ENCODE measurements at places on chromosomes 7 and 10.

GRCh38 chr7:118245267-118246040 lies 20.9 kb downstream of the ANKRD7 start:
- no peak overlapping the region for H3K4me3 ChIP-seq
- no peak overlapping the region for H3K27ac ChIP-seq
- no peak for DNase-seq
- no peaks in the 10 kb centered on the region for H3K36me3 ChIP-seq

DNA sequence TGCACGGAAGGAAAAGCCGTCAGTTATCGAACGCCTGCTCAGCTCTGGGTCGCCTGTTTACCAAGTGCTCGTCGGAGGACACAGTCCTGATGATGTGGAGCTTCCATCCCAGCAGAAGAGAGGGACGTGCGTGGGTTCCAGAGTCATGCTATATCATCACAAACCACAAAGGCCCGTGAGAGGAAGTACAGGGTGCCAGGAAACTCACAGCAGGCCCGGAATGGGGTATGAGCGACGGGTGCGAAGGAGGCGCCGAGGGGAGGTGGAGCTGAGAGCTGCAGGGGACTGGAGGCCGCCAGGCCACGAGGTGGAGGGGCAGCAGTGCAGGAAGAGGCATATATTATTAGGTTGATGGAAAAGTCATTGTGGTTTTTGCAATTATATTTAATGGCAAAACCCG lies 102.5 kb downstream of the ACTR3B start:
- no peak for DNase-seq
- H3K27ac ChIP-seq, result no peak overlapping the region
- H3K27me3 ChIP-seq, result no peaks in the 10 kb centered on the region
- H3K4me3 ChIP-seq, result no peak overlapping the region

DNA sequence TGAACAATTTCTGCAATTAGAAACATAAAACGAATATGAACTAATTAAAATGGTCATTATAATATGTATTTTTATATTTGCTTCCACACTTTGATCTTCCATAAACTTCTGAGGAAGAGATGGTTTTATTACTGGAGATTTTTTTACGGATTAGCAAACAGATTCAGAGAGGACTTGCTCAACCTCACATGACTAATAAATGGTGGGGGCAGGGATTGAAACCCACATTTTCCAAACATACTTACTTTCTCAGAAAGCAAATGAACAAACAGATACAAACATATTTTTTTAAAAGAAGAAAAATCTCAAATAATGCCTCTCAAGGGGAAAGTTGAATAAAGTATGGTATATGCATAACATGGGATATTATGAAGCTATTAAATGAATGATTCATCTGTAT lies 18.3 kb downstream of the ANKMY2 start:
- H3K4me3 ChIP-seq, result no peak overlapping the region
- H3K27ac ChIP-seq, result no peak overlapping the region
- no peak for DNase-seq
- peaks cover 15% of the 10 kb centered on the region for H3K36me3 ChIP-seq
- H3K27me3 ChIP-seq, result no peaks in the 10 kb centered on the region

GRCh38 chr10:28248092-28248491 lies 54.8 kb downstream of the MPP7 start:
- DNase-seq, result no peak
- no peak overlapping the region for H3K4me3 ChIP-seq
- H3K4me1 ChIP-seq, result peaks cover 11% of the 10 kb centered on the region
- no peak overlapping the region for H3K27ac ChIP-seq

DNA sequence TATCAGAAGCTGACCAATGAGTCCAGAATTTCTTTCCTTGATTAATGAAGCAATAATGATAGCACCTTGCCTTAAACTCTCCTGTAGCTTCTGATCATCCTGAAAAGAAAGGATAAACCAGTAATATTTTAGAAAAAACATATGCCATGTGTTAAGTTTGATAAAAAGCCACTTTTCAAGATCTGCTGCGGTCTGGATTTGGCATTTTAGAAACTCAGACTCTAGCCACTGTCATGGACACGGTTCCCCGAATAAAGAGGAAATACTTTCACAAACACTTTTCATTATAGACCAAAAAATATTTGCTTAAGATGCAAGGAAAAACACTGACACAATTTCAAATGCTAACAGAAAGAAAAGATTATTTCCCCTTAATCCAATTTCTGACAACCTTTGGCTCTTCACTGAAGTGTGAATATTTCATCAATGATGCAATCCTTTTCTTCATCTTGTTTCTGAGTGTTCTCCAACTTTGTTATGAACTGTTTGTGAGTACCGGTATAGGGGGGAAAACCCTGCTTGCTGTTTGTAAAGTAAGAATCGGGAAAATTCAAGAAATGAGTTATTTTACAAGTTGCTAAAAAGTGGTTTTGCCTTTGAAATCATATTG lies 329.5 kb downstream of the CRPPA start:
- peaks cover 15% of the 10 kb centered on the region for H3K27me3 ChIP-seq
- H3K4me1 ChIP-seq, result no peaks in the 10 kb centered on the region
- H3K4me3 ChIP-seq, result no peak overlapping the region
- no peak overlapping the region for H3K27ac ChIP-seq
- H3K36me3 ChIP-seq, result no peaks in the 10 kb centered on the region

DNA sequence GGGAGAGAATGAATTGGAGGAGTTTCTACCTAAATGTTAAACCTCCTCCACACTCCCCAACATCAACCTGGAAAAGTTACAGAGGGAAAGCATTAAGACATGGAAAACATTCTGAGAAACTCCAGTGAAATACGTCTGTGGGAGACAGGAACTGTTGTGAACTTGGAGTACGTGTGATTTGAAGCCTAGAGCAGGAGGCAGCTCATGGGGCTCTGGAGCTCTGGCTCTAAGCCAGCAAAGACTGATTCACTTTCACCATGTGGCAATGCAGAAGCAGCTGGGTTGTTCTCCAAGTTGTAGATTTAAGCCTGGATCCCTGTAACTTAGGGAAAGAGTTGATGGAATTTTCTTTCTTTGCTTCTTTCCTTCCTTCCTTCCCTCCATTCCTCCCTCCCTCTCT lies 503.2 kb downstream of the NRG3 start:
- H3K27me3 ChIP-seq, result no peaks in the 10 kb centered on the region
- no peak overlapping the region for H3K27ac ChIP-seq
- no peaks in the 10 kb centered on the region for H3K4me1 ChIP-seq
- no peak for DNase-seq
- no peak overlapping the region for H3K4me3 ChIP-seq

Data from central memory CD8-positive, alpha-beta T cell (primary cell).